ENCODE measurements at places on chromosomes 4 and X. TPM values are rescaled to one million over a fixed set of nuclear protein-coding genes. Genes with fewer than 3 reads are reported as not detected.

GRCh38 chrX:16993791-16994318 is 47.4 kb downstream of the REPS2 start:
- no peak for DNase-seq

DNA sequence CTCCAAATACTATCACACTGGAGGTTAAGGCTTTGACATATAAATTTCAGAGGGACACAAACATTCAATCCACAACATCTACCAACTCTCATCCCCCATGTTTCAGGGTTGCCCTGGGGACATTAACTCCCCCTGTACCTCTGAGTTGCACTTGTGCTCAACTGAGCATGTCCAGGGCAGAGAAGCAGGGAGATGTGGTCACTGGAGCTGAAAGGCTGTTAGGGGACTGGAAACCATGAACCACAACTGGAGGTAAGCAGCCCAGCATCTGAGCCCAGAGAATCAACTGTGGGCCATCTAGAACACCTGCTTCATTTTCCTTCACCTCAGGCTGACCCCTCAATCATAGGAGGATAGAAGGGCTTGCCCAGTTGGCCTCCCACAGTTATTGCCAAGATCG is 641.1 kb downstream of the MID1IP1 start:
- no peak for DNase-seq

DNA sequence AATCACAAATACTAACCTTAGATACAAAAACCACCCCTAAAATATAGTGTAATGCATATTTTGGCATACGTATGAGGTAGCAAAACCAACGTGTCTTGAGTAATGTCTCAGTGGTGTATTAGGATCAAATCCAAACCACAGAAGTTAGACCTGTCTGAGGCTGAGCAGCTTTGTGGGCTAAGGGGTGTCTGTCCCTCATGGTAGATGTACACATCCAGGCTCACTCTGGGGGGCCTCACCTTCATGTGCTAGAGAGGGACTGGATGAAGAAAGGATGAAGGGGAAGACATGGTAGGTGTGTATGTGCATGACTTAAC is 188.0 kb upstream of the TBC1D9 start:
- DNase-seq, result no peak

GRCh38 chrX:106731590-106731989 is 5.1 kb downstream of the RNF128 start:
- DNase-seq, result no peak

Gene TLR2
- total RNA-seq, result 5.6 TPM

Gene FGFBP2
- 5.8 TPM for total RNA-seq

DNA sequence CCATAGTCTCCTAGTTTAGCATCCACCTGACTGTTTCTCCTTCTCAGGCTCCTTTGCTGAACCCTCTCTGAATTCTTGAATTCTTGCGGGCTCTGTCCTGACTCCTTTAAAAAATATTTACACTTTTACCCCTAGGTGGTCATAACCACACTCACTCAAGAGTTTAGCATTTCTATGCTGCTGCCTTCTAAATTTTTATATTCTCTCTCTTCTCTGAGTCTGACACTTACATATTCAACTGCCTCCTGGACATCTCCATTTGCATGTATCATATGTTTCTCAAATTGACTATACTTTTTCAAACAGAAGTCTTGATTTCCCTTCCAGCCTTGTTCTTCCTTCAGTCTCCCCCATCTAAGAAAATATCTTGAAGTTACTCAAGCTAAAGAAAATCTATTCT is 31.6 kb downstream of the ARL9 start:
- no peak for DNase-seq

GRCh38 chr4:7635445-7636239 is 200.9 kb upstream of the PSAPL1 start:
- no peak for DNase-seq

DNA sequence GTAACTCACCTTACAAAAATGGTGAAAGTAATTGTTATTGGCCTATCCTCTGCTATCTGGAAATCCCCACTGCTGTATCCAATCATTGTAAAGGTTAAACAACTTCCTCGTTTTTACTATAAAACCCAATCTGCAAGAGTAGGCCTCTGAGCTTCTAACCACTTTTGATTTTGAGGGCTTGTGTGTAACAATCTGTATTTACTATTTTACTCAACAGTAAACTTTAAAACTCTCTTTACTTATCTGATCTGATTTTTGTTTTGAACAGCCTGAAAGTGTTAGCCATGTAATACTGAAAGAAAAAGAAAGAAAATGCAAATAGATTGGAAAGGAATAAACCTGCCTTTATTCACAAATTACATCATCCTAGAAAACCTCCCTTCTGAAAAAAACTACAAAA is 63.1 kb downstream of the SLC10A7 start:
- no peak for DNase-seq

- DNase-seq, result no peak
Observed at GRCh38 chr4:161273607-161274006, 890.2 kb downstream of the FSTL5 start.

DNA sequence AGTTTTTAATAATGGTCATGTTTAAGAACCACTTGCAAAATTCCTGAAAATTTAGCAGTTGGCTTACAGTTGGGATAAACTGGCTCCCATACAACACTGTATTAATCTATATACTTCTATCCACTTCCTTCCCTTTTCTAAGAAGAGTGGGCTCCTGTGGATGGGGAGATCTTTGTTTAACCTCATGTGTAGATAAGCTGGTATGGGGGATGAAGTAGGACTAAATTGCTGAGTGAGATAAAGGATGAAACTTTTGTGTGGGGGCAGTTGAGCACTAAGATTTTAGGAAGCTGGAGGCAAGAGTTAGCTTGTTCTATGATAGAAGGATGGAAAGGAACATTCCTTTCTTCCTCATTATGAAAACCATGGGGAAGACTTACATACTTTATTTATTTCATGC is 54.6 kb upstream of the ATP8A1 start:
- no peak for DNase-seq

Gene EGF
- 1.7 TPM for total RNA-seq

Gene KDR
- 67.3 TPM for total RNA-seq

DNA sequence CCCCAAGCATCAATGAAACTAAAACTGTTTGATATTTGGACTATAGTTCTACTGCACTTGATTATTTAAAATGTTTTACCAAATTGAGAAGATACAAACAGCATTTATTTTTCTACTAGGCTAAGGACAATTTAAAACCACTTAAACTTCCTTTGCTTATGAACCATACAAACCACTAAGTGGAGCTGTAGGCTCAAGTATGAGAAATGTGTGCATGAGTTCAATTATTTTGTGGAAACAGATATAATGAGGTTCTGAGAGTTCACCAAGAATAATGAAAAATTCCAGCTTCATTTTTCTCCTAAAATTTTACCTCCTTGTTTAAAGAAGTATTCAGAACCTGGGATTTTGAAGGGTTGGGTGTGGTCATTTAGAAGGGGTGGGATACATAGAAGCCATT is 63.1 kb downstream of the SERPINA7 start:
- DNase-seq, result no peak

DNA sequence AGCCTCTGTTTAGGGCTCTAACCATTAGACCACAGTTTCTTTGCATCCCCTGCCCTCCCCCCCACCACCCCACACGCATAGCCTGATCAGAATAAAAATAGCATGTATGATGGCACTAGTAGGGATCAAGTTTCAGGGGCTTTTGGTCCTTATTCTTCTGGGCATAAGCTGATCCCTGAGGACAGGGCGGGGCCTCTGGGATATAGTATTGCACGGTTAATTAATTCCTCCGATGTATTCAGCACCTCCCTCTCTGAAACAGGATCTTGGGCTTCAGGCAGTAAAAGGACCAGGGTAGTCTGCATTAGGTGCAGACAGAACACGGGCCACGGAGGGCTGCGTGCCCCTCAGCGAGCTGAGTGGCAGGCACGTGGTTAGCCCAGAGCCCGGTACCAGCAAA is 57.1 kb downstream of the ELF4 start:
- no peak for DNase-seq

Gene LIMCH1
- total RNA-seq, result 49.0 TPM

- no peak for DNase-seq
Observed at GRCh38 chrX:47026198-47026597, 52.0 kb upstream of the RGN start.

GRCh38 chrX:110733166-110733565 is 62.5 kb downstream of the CHRDL1 start:
- DNase-seq, result no peak

DNA sequence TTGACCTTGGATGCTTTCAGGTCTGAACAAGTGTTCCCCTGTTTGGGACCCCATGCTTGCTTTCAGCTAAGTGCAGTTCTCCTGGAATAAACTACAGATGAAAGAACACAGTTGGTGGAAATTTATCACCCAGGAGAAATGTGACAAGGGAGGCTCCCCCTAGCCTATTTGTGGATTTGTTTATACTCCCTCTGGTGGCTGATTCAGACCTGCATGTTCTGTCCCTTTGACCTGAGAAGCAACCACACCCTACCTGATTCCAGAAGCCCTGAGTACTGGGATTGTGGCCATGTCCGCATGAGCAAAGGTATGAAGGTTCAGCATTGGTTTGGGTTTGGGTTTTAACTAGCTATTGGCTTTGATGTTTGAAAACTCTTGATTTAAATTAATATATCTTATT is 440.9 kb downstream of the MID1IP1 start:
- DNase-seq, result no peak

DNA sequence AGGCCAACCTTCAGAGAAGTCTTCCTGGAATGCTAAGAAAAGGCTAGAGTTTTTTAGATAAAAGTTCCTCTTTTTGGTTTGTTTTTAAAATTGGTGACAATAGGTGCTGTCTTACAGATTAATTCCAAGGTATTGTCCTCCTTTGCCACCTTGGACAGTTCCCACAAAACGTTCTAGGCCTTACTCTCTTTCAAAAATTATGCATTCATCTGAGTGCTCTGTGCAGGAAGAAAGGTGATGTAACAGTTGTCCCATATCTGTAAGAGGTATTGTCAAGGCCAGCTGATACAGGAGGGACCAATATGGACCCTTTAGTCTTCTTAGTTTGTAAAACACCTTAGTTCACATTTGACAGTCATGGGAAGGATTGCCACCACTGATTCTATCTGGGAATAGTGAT is 15.9 kb upstream of the CXCL5 start:
- no peak for DNase-seq

DNA sequence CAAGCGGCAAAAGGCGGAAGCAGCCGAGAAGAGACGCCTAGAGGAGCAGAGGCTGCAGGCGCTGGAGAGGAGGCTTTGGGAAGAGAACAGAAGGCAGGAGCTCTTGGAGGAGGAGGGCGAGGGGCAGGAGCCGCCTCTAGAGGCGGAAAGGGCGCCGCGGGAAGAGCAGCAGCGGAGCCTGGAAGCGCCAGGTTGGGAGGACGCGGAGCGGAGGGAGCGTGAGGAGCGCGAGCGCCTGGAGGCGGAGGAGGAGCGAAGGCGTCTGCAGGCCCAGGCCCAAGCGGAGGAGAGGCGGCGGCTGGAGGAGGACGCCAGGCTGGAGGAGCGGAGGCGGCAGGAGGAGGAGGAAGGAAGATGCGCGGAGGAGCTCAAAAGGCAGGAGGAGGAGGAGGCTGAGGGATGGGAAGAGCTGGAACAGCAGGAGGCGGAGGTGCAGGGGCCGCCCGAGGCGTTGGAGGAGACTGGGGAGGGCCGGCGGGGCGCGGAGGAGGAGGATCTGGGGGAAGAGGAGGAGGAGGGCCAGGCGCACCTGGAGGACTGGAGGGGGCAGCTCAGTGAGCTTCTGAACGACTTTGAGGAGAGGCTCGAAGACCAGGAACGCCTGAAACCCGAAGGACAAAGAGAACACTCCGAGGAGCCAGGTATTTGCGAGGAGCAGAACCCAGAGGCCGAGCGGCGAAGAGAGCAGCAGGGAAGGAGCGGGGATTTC is 72.9 kb downstream of the AASDH start:
- DNase-seq, result no peak

DNA sequence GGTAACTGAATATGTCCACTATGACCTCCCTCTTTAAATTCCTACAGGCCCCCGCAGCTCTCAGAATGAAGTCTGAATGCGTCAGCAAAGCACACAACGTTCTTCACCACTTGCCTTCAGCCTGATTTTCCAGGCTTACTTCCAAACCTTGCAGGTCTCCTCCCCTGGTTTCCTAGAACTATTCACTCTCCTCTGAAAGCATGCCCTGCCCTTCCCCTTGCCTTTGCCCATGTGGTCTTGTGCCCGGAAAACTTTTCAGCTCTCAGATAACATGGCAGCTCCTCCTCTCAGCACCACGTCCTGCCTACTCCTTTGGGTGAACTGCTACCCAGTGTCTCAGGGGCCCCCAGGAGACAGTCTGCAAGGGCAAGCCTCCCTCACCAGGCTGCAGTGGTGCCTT is 268.5 kb upstream of the LDB2 start:
- no peak for DNase-seq

DNA sequence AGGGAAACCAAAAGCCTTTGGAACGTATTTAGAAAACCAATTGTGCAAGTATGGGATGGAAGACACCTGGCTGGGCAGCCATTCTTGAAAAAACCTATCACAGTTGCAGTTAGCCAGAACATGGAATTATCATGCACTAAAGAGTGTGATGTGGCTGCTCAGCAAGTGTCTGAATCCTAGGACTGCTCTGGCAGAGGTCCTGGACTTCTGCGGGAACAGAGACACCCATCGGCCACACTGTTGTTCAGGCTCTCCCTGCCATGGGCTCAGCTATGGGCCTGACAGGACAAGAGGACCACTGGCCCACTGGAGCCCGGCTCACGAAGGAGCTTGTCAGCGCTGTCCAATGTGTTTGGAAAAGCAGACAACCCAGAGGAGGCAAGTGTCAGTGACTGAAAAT is 115.7 kb upstream of the GPC4 start:
- DNase-seq, result no peak

GRCh38 chr4:114986133-114986532 is 127.3 kb downstream of the NDST4 start:
- no peak for DNase-seq

DNA sequence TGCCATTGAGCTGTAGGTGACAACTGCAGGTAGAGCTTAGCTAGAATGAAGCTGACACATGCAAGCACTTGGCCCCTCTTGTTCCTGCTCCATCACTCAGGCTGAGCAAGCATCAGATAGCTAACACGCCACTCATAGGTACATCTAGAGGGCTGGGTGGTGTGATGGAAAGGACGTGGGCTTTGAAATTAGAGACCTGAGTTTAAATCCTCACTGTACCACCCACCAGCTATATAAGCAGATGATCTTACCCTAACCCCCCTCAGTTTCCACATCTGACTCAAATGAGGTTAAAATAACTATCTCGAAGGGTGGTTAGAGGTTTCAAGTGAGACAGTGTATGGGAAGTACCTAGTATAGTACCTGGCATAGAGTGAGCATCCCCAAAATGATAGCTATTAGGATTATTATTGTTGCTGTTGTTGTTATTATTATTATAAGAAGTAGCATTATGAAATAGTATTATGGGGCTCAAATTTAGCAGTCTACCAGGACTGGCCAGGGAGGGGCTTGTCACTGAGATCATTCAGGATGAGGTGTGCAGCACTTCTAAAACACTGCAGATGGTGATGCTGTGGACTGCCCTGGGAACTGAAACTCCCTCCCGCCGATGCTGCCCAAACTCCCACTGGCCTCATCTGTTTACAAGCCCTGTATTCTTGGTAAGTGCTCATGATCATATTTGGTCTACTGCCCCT is 59.0 kb downstream of the REELD1 start:
- no peak for DNase-seq

DNA sequence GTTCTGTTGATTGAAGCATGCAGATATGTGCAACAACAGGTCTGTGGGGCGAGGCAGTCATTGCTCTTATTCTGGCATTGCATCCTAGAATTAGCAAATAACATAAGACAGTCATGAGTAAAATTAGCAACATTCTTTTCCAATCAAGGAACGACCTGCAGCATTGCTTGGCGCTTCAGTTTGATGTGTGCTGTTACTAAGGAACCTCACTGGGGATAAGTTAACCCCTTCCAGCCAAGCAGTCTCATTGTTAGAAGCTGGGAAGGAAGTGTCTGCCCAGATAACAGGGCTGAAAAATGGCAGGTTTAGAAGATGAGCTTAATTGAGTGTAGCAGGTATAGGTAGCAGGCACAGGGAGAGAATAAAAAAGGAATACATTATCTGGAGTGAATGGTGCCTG is 55.4 kb downstream of the RBM46 start:
- DNase-seq, result no peak
